ENCODE measurements at places on chromosomes 7 and 10. TPM values are rescaled to one million over a fixed set of nuclear protein-coding genes. Genes with fewer than 3 reads are reported as not detected.

- no peak for DNase-seq
Observed at GRCh38 chr7:139089118-139089517, 20.4 kb downstream of the ZC3HAV1 start.

Gene OGDH
- total RNA-seq, result 126 TPM

DNA sequence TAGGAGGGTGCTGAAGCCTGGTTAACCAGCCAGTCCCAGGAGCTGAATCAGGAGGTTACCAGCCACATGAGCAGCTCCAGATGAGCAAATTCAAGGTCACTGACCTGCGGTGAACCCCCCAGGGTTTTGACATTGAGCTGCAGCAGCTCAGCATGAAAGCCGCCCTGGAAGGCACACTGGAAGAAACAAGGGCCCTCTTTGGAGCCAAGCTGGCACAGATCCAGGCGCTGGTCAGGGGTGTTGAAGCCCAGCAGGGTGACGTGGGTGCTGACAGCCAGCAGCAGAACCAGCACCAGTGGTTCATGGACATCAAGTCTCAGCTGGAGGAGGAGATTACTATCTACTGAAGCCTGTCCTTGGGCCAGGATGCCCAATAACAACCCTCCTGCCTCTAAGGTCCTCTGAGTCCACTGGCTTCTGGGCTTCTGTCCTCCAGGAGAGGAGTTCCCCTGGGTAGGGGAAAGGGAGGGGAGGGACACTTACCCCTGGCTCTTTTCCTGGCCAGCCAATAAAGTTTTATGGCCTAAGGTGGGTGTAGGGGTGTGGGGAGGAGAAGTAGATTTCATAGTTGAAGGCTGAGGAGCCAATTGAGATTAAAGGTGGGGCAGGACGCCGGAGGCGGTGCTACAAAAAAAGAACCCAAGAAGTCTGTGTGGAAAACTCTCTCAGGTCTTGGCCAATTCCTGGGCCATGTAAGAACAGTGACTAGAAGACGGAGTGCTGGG lies 29.4 kb upstream of the ATOH7 start:
- no peak for DNase-seq

Gene OR2A7
- 16.8 TPM for total RNA-seq

Gene TEX47
- total RNA-seq, result not detected

DNA sequence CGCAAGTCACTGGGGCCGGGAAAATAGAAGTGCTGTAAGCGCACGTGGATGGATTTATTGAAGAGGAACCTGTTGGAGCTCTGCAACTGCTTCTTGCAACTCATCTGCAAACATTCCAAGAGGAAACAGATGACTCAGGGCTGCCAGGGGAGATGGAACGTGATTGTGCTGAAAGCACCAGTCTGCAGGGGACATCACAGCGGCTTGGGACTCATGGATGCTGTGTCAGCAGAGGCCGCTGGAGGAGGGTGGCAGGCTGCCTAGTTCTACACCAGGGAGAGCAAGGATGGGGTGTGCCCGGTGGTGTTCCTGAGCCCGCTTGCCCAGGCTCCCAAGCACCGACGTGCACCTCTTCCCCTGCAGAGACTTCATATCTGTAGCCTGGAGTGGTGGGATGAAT lies 515.7 kb downstream of the TCERG1L start:
- DNase-seq, result no peak

Gene ASB10
- not detected for total RNA-seq

GRCh38 chr10:44157574-44157973 lies 227.3 kb downstream of the CXCL12 start:
- DNase-seq, result no peak

Gene AGR2
- total RNA-seq, result 11.8 TPM

Gene LBX1
- not detected for total RNA-seq

DNA sequence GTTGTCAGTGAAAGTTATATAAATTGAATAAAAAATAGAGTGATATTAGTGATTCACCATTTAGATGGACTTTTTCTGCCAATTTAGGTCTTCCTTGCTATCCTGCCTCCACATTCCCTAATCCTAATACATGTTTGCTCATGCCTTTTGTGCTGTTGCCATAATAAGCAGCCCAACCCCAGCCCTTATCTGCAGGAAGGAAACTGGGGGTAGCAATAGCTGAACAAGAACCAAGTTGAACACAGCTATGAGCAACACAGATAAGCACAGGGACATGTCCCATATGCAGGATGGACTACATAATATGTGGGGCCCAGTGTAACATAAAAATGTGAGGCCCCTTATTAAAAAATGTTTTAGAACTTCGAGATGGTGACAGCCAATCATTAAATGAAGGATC lies 91.2 kb upstream of the AHR start:
- no peak for DNase-seq

DNA sequence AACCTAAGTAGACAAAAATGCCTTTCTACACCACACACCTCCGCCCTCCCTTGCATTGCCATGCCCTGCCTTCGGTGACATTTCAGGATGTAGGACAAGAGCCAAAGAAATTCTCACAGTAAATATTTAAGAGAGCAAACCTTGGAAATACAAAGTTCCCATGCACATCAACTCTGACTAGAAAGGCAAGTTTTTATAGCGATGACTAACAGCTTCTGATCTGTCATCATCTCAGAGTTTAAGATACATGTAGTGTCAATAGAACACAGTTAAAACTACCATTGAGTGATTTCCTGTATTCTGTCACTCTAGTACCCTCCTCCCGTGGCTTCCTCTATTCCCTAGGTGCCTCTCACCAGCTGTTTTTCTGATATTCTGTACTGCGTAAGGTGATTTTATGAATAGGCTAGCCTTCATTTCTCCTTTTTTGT lies 20.7 kb downstream of the SLC16A9 start:
- no peak for DNase-seq

GRCh38 chr7:107955394-107955793 lies 47.6 kb downstream of the LAMB1 start:
- no peak for DNase-seq

DNA sequence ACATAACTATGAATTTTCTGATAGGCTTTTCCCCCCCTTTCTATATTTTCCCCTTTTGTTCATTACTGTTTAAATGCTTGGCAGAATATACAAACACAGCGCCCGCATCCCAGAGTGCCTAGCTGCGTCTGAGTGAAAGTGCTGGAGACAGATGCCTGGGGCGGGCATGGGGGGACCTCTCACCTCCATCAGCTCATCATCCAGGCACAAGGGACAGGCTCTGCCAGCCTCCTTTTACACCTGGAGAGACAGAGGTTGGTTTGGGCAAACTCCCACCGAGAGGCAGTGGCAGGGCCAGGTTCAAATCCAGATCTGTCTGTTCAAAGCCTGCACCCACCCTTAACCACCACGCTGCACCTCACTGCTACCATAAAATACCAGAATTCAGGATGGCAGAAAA lies 104.5 kb downstream of the FAM53B start:
- no peak for DNase-seq

GRCh38 chr10:7533657-7534479 lies 123.0 kb upstream of the SFMBT2 start:
- peak; percentile 29 for DNase-seq

- no peak for DNase-seq
Observed at GRCh38 chr7:124422081-124422480, 343.5 kb downstream of the GPR37 start.

DNA sequence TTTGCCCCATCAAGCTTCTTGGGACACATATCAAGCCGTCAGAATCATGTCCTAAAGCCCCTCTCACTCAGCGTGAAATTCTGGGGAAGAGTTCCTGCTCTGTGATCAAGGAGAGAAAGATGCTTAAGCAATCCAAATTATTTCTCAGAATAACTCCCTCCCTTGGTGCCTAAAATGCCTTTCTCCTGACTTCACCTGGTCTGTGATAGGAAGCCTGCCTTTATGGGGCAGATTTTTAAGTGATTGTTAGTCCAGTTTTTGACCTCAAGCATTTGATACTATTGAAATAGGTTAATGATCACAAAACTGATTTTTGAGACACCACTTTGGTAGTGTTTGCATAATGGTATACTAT lies 76.4 kb upstream of the MAGI2 start:
- DNase-seq, result no peak

- DNase-seq, result no peak
Observed at GRCh38 chr10:126634347-126634746, 36.1 kb downstream of the C10orf90 start.

DNA sequence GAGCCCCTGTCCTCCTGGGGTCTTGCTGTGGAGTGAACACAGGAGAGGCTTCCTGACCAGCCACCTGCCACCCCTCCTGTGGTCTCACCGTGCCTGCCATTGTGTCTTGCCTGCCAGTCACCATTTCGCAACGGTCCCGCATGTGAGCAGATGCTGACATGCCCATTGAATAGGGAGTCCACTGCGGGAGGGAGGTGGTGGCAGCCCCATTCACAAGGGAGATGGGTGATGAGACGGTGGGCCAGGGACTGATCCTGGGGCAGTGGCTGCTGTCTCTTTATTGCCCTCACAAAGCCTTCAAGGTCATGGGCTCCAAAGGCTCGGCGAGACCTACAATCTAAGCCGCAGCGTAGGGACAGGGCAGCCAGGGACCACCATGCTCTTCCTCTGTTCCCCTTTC lies 76.0 kb upstream of the NPTX2 start:
- no peak for DNase-seq

GRCh38 chr10:62085404-62085803 lies 183.2 kb downstream of the RTKN2 start:
- DNase-seq, result no peak

- no peak for DNase-seq
Observed at GRCh38 chr10:1215862-1216573, 159.8 kb downstream of the WDR37 start.

- DNase-seq, result no peak
Observed at GRCh38 chr10:74957285-74957961, 131.0 kb downstream of the KAT6B start.

GRCh38 chr7:159022238-159022993 lies 122.3 kb downstream of the VIPR2 start:
- DNase-seq, result no peak

- DNase-seq, result no peak
Observed at GRCh38 chr7:27351786-27352185, 109.2 kb downstream of the EVX1 start.

Gene CHCHD3
- 35.5 TPM for total RNA-seq

Gene NPS
- total RNA-seq, result not detected

DNA sequence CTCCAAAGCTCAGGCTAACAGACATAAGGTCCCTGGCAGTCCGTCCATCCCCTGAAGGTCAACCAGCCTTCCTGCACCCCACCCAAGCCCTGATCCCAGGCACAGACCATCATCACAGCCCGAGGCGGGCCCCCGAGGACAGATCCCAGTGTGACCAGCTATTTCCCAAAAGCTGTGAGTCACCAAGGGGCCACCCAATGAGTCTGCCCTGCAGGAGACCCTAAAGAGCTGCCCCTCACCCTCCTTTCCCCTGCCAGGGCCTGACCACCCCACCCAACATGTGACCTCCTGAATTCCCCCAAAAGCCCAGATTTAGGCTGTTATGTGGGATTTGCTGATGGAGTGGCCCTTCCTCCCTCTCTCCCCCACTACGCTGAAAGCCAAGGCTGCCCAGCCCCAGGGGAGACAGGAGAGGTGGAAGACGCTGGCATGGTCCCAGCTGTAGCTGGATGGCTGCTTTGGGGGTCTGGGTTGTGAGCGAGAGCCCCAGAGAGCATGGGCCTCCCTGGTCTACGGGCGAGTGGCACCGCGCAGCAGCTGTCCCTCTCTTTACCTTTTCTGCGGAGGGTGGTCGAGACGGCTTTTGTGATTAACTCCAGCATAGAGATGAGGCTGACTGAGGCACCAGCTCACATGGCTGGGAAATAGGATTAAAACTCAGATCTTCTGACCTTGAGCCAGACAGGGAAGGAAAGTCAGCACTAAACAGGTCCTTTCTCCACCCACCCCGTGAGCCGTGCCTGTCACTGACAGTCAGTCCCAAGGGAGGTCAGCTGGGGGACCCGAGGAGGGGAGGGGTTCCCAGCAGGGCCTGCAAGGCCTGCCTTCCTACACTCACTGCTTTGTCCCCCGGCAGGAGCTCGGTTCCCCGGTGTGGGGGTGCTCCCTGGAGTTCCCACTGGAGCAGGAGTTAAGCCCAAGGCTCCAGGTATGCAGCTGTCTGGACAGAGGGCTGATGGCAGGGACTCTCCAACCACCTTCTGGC lies 16.7 kb downstream of the ELN start:
- no peak for DNase-seq

DNA sequence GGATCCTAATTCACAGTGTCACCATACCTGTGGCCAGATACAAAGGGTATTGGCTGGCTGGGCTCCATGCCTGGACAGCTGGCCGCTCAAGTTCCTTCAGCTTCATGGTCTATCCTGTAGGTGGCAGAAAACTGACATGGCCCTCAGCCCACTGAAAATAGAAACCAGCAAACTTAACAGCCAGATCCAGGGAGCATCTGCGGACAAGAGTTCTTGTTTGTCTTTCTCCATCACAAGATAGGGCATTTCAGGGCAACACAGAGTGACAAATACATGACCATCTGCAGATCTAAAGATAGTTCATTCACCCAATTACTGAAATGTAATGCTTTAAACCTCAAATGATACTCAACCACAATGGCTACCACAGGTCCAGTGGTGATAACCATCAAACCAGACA lies 2.8 kb downstream of the SEC31B start:
- no peak for DNase-seq

- no peak for DNase-seq
Observed at GRCh38 chr10:130834170-130834569, 477.4 kb downstream of the TCERG1L start.

Gene PNLIPRP1
- total RNA-seq, result not detected

Gene STK32C
- total RNA-seq, result 4.8 TPM

DNA sequence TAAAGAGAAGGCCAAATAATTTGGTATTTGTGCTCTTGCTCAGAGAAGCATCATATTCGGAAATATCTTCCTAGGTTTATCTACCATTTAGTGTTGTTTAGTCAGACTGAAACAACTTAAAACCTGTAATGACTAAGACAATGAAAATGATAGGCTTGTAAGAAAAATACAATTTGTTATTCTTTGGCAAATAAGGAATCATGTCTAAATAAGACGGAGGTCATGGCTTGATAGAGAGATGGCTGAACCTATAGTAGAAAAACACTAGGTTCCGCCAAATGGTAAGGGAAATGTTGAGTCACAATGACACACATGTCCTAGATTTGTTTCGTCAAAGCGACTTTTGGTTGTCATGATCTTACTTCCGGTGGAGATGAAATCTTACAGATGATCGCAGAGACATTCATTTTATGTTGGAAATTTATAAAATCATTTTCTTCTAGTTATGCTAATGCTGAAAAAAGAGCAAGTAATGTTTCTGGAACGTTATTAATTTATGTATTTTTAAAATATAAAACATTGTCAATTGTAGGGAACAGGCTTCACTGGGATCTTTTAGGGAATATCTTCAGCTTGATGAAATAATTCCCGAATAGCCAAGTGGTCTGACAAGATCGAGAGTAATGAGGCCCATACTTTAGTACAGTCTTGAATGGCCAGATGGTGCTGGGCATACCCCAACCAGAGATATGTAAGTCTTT lies 1.0 kb downstream of the SRGN start:
- no peak for DNase-seq

DNA sequence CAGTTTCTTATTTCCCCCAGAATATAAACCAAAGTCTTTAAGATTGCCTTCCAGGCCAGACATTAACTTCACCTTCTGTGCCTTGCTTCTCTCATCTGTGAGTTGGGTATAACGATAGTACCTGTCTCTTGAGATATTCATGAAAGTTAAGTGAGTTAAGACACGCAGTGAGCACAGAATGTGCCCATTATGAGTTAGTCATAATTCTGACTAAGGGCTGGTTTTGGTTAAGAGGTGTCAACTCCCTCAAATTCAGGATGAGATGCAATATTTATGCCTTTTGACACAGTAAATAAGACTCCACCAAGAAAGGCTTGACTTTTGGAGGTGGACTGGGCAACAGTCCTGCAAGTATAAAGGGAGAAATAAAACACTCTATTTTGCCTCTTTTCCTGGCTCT lies 528.7 kb upstream of the IGFBP3 start:
- no peak for DNase-seq

- DNase-seq, result no peak
Observed at GRCh38 chr7:37944737-37945054, 24.3 kb downstream of the EPDR1 start.

Gene MAT1A
- total RNA-seq, result 12.1 TPM

Gene HTR5A
- total RNA-seq, result not detected
